ENCODE measurements at places on chromosomes 12 and 14. TPM values are rescaled to one million over a fixed set of nuclear protein-coding genes. Genes with fewer than 3 reads are reported as not detected.

Gene TAS2R8
- total RNA-seq, result not detected

- H3K4me3 ChIP-seq, result no peak overlapping the region
- H3K27ac ChIP-seq, result no peak overlapping the region
- no peaks in the 10 kb centered on the region for H3K27me3 ChIP-seq
- no peaks in the 10 kb centered on the region for H3K4me1 ChIP-seq
These were observed 60.5 kb downstream of the DDX51 start for GRCh38 chr12:132083614-132083940.

- peak; percentile 89 for DNase-seq
- no peaks in the 10 kb centered on the region for H3K27me3 ChIP-seq
- peaks cover 4% of the 10 kb centered on the region for H3K4me1 ChIP-seq
- H3K36me3 ChIP-seq, result peaks cover 3% of the 10 kb centered on the region
These were observed 841 bp downstream of the CALM1 start for GRCh38 chr14:90397425-90398314.

GRCh38 chr12:12717586-12718380 is 615 bp downstream of the CDKN1B start:
- H3K4me3 ChIP-seq, result peak overlapping the region; percentile 81
- no peaks in the 10 kb centered on the region for H3K27me3 ChIP-seq
- H3K27ac ChIP-seq, result peak overlapping the region; percentile 94
- DNase-seq, result peak; percentile 78
- H3K36me3 ChIP-seq, result no peaks in the 10 kb centered on the region

DNA sequence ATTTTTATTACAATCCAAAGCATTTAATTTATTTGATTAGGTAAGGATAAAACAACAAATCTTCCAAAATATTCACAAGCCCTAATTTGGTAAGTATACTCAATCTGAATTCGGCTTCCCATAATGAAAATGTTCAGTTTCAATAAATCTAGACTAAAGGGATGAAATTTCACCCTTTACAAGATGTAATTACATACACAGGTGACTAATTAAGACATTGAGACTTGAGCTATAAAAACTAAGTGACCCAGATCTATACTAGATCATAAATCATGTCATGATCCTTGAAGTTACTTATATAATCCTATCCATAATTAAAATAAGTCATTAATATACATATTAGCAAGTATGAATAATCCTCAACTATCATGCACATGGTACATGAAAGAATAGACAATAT is 36.6 kb downstream of the LRP6 start:
- H3K27me3 ChIP-seq, result no peaks in the 10 kb centered on the region
- H3K4me3 ChIP-seq, result no peak overlapping the region
- peaks cover 8% of the 10 kb centered on the region for H3K4me1 ChIP-seq
- H3K27ac ChIP-seq, result no peak overlapping the region
- no peak for DNase-seq

DNA sequence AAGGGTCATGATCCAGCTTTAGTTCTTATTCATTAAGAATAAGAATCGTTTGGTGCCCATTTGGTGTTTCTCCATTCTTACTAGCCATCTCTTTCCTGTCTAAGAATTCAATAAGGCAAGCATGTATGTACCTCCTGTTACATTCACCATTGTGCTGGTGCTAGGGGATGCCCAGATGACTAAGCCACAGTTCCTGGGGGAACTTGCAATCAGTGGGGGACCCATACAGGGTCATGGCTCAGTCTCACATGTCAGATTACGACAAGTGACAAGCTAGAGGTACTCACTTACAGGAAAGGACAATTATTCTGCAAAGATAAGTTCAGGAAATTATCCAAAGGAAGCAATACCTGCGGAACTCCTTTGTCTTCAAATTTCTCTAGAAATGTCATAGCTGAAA is 125.4 kb downstream of the STXBP6 start:
- no peaks in the 10 kb centered on the region for H3K4me1 ChIP-seq
- H3K4me3 ChIP-seq, result no peak overlapping the region
- H3K27ac ChIP-seq, result no peak overlapping the region
- H3K36me3 ChIP-seq, result no peaks in the 10 kb centered on the region
- DNase-seq, result no peak

Gene SIX6
- total RNA-seq, result not detected
